ENCODE measurements at places on chromosomes 3 and 15.

DNA sequence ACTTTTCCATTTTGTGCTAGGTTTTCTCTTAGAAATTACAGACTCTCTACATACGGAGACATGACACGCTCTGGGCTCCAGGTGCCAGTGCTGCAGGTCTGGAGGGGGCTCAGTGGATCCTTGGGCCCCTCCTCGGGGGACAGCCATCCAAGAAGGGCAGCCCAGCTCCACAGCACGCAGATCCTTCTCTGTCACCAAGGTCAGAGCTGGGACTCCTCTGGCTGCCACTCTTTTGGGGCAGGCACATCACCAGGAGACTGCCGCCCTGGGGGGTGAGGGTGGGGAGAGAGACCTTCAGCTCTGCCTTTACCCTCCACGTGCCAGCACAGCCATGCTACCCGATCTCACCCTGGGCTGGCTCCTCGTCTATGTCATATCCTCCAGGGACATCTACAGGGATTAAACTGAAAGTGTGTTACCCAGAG lies 65.6 kb downstream of the ATP10A start:
- no peak for DNase-seq

GRCh38 chr3:188487652-188488051 lies 333.7 kb downstream of the LPP start:
- DNase-seq = no peak

- no peak for DNase-seq
Measured at GRCh38 chr3:194364652-194365434, 4.7 kb downstream of the LRRC15 start.

- DNase-seq = no peak
Measured at GRCh38 chr15:77115179-77115578, 44.3 kb upstream of the TSPAN3 start.
